ENCODE measurements at places on chromosomes 5 and 9.

DNA sequence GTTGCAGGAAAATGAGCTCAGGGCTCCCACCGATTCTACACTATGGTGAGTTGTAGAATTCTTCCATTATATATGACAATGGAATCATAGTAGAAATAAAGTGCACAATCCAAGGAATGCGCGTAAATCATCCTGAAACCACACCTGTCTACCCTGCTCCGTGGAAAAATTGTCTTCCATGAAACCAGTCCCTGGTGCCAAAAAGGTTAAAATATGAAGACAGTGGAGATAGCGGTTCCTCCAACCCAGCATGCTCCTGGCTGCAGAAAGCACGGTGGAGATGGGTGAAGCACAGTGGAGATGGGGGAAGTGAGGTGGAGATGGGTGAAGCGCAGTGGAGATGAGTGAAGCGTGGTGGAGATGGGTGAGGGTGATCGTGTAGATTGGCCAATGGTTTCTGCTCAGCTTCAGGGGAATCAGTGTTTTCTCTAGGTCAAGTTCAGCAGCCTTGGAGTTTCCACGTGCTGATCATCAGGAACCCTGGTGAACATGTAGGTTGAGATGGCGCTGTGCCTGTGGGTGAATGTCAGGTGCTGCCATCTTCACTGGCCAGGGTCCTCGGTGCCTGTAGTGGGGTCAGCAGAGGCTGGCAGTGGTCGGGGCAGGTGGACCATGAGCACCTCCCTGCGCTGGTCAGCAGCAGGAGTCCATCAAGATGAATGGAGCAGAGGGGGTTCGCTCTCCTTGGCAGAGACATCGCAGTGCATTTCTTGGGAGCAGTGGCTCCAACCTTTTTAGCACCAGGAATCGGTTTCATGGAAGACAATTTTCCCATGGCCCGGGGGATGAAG, 20.3 kb downstream of the PAEP start:
- DNase-seq, result no peak

DNA sequence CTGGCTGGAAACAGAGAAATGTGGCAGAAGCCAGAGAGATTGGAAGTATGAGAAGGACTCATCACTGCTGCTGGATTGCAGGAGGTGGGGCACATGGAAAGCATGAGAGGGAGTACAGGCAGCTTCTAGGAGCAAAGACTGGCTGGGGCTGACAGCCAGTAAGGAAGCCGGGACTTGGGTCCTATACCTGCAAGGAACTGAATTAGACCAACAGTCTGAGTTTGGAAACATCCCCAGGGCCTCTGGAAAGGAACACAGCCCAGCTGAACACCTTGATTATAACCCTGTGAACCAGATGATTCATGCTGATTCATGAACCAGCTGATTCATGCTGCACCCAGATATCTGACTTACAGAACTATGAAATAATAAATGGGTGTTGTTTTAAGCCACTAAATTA, 93.4 kb downstream of the OSTF1 start:
- peak; percentile 49 for DNase-seq

DNA sequence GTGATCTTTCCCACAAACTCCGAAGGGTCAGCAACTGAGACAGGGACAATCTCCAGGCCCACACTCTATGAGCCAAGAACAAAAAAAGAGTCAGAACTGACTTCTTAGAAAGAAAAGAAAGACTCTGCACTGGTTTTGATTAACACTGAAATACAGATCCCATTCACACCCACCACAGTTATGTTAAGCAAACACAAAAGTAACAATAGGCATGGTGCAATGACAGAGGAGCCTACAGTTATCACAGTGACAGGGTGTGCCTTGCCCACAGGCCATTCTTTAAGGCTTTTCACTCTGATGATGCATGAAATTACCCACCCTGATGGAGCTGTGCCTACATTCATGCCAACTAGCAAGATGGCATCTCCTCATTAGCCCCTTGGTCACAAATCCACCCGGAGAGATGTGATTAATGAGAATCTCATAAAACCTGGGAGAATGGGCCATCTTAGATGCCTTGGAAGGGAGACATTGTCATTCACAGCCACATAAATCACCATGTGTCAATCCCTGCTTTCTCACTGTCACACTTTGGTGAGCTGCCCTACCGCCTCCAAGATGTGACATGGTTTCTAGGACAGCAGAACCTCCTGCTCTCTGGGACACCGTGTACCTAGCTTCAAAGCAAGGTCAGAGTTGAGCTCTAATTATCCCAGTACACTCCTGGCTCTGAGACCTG, 27.6 kb upstream of the FSTL4 start:
- DNase-seq, result no peak

- no peak for DNase-seq
Observed at GRCh38 chr5:96293966-96294883, 138.8 kb downstream of the PCSK1 start.

DNA sequence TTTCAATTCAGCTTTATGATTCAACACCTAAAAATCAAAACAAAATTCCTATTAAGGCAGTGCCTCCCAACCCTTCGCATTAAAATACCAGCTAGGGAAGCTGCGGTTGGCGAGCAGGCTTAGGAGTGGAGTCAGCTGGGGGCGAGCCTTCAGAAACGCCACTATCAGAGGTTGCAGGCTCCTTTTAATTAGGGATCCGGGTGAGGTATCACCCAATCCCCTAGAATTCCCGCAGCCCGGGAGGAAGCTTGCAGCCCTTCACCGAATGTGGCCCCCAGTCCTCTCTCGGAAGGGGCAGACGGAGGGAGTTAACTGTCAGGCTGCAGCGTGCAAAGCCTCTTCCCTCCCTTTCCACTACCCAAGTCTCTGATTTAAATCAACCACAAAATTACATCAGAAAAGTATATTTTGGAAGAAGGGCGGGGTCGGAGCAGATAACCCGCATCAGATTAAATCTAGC, 1.7 kb downstream of the STC2 start:
- peak; percentile 71 for DNase-seq

- no peak for DNase-seq
Observed at GRCh38 chr9:34653151-34654072, 1.4 kb downstream of the IL11RA start.

DNA sequence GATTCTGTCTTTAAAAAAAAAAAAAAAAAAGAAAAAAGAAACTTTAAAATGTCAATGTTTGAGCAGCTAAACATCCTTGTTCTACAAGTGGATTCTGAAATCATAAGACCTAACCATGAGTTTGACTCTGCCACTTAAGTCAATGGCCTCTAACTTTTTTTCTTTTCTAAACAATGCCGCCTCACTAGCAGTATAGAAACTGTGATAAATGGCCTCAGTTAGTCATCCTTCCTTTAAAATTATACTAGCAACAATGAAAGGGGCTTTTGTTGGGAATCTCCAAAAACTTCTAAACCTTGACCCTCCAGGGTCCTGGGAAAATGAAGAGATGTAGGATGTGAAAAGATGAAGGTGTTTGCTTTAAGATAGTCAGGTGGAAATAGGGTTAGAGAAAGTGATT, 71.1 kb downstream of the FBXL7 start:
- no peak for DNase-seq

DNA sequence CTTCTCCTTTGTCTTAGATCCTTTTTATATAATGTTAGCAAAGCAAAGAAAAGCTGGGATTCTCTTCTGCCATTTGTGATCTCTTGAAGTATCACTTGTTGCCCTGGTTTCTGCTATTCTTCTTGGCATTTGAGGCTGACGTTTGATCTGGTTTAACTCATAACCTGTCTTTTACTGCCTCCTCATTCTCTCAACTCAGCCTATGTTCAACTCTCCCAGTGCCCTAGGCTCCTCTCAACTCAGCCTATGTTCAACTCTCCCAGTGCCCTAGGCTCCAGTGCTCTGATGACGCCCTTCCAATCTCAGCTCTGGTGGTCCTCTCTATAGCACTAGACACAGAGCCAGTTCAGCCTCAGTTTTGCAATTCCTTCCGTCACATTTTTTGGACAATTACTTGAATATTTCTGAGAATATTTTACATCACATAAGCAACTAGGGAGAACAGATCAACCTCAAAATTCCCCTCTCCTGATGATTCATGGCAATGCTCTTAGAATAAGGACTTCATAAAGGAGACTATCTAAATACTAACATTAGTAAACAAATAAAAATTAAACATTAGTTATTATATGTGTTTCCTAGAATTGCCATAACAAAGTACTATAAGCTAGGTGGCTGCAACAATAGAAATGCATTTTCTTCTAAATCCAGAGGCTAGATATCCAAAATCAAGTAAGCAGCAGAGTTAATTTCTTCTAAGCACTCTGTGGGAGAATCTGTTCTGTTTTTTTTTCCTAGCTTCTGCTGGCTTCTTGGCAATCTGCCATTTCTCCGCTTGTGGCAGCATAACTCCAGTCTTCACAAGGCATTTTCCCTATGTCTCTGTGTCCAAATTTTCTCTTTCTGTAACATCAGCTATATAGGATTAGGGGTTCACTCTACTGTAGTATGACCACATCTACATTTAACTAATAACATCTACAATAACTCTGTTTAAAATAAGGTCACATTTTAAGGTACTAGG, 662.1 kb upstream of the FTMT start:
- peak; percentile 31 for DNase-seq

DNA sequence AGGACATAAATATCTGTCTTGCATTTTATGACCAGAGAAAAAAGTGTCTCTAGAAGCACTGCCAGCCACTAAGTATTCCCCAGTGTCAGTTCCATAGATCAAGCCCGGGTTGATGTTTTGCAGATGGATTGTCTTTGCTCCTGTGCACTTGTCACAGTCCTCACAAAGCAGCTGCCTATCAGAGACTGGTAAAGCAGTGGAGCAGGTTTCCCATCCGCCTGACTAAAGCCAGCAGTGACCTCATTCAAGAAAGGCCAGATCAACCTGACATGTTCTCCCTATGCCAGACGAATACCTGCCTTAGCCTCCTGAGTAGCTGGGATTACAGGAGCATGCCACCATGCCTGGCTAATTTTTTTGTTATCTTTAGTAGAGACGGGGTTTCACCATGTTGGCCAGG, 26.8 kb upstream of the GARNL3 start:
- DNase-seq, result no peak

- DNase-seq, result no peak
Observed at GRCh38 chr5:177472460-177473442, 683 bp downstream of the DBN1 start.

DNA sequence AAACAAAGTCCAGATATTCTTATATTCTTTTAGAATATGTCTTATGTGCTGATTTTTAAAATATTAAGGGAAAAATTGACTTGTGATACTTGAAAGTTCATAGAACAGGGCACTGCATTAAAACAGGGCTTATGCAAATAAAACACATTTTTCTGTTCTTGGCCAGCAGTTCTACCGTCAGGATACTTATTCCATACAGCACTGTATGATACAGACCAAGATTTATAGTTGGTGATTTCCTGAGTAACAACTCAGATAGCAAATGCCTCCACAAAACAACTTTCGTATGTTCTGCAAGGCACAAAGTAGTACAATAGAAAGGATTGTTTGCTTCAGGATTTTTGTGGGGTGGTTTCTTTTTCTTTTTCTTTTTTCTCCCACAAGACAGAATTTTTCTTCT, 70.0 kb downstream of the F2RL2 start:
- DNase-seq, result no peak

DNA sequence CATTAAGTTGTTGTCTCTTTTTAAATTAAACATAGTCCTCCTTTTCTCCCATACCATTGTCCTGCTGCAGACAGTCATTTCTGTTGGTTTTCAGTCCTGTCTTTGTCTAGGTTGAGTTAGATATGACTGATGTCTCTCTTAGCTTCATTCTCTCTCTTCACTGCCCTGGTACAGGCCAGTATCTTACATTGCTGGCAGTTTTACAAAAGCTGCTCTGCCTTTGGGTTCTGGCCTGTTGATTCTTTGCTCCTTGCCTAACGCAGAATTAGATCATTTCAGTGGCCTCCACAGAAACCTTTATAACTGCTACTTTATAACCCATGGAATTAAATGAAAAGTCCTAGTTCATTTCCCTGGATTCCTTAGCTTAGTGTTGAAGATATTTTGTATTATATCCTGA, 33.7 kb downstream of the GPR21 start:
- DNase-seq, result no peak

DNA sequence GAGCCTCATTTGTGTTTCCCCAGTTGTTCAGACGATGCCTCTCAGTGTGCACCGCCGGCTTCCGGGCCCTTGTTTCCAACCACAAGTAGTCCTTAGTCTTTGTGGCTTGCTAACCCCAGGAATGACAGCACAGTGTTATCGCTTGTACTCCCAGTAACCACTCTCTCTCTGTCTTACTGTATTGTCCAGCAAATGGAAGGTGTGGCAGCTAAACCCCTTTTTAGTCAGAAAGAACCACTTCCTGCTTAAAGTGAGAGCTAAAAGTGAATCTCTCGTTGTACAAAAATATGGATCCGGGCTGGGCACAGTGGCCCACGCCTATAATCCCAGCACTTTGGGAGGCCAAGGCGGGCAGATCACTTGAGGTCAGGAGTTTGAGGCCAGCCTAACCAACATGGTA, 61.3 kb downstream of the ENC1 start:
- peak; percentile 72 for DNase-seq

- DNase-seq, result no peak
Observed at GRCh38 chr5:74685979-74686631, 1.1 kb downstream of the HEXB start.

- DNase-seq, result no peak
Observed at GRCh38 chr5:80119372-80119771, 84.2 kb downstream of the THBS4 start.

GRCh38 chr9:37859043-37859442, 44.9 kb downstream of the SLC25A51 start:
- DNase-seq, result no peak

GRCh38 chr5:160419458-160420330, 813 bp upstream of the SLU7 start:
- no peak for DNase-seq

DNA sequence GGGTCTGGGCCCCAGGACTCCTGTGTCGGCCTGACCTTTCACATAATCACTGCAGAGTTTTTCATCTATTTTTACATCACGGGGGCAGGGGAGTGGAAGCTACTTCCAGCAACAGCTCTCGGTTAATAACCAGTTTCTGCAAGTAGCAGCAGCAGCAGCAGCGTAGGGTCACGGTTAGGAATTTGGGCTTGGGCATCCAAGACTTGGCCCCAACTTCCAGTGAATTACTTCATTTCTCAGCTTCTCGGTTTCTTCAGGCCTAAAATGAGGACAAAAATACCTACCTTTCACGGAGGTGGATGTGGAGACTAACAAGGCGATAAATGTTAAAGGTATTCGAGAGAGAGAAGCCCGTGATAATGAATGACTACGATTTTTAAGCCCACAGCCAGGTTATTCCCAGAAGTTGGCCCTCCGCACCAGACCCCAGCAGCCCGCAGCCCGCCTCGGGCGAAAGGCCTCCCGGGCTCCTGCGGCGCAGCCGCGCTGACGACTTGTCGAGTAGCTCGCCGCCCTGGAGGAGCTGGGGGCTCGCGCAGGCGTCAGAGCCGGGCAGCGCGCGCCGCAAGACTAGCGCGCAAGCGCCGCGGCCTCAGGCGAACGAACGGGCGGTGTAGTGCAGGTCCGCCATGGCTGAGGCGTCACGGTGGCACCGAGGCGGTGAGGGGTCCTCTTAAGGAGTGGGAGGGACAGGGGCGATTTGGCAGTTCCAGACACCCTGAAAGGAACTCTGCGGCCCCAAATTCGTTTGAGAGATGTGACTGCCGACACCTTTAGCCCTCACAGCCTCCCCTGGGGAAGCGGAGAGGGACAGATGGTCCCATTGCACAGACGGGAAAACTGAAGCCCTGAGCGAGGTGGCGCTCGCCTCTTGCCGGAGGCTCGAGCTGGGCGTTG, at the start of gene PKD2L2:
PKD2L2 (plus strand) TSS at position 595 of the 897 bp plus-strand sequence; CDS start at position 630, 35 bp downstream.
- DNase-seq, result peak; percentile 55
